ENCODE measurements at places on chromosomes 5 and 9.

GRCh38 chr9:75903785-75904360 lies 13.4 kb downstream of the PCSK5 start:
- DNase-seq: no peak

DNA sequence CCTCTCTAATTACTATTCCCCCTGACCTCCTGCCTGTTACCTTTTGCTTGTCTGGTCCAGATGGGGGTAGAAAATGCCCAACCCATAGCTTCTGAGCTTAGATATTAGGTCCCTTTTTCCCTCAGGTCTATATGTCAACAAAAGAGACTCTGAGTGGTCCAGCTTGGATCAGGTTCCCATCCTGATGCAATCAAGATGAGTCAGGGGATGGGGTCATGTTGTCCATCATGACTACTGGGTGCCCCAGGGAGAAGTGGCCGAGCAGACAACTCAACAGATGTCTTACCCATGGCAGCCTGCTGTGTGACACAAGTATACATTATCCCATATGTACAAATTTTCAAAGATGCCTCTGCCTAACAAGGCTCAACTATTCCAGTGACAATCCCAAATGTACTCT lies 9.1 kb upstream of the ANKH start:
- DNase-seq: no peak

- DNase-seq: no peak
Measured at GRCh38 chr9:130234340-130235260, 31.0 kb upstream of the HMCN2 start.

- DNase-seq: no peak
Measured at GRCh38 chr5:124654418-124654817, 92.0 kb downstream of the ZNF608 start.

GRCh38 chr5:86320266-86320665 lies 297.5 kb upstream of the COX7C start:
- DNase-seq: no peak

DNA sequence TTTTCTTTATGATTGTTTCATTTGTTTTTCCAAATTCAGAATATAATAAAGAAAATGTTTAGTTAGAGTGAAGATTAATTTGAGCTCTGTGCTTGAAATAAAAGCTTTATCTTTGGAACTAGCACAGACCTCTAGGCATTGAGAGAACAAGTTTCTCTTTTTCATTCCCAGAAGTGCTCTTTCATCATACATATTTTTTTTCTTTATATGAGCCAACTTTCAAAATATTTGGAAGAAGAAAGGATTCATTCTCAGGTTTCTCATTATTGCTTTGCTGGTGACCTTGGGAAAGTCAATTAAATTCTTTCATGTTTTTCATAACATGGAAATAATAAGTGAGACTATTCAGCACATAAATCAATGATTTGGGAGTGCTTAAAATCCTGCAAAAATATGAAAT lies 16.8 kb downstream of the CTXN3 start:
- no peak for DNase-seq

DNA sequence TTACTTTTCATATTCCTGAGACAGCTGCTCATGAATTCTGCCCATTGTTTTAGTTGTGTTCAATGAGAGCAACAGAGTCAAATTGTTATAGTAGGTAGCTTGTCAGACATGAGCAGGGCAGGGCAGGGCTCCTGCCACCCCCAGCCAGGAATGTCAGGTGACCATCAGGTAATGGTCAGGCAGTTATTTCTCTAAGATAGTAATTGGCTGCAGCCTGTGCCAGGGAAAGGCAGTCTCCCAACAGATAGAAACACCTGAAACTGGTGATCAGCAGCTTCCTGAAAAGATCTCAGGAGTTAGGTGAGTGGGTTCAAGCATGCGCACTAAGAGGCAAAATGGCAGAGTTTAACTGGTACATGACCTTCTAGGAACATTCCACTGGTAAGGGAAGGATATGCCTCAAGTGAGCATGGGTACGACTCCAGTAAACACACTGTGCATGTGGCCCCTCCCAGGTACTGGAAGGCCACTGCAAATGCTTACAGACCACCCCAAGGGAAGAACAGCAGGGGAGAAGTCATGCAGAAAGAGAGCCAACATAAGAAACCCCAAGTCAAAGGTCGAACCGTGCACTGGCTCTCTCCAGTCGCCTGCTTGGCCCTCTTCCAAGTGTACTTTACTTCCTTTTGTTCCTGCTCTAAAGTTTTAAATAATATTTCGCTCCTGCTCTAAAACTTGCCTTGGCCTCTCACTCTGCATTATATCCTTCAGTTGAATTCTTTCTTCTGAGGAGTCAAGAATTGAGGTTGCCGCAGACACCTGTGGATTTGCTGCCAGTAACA lies 25.1 kb downstream of the CARTPT start:
- no peak for DNase-seq

DNA sequence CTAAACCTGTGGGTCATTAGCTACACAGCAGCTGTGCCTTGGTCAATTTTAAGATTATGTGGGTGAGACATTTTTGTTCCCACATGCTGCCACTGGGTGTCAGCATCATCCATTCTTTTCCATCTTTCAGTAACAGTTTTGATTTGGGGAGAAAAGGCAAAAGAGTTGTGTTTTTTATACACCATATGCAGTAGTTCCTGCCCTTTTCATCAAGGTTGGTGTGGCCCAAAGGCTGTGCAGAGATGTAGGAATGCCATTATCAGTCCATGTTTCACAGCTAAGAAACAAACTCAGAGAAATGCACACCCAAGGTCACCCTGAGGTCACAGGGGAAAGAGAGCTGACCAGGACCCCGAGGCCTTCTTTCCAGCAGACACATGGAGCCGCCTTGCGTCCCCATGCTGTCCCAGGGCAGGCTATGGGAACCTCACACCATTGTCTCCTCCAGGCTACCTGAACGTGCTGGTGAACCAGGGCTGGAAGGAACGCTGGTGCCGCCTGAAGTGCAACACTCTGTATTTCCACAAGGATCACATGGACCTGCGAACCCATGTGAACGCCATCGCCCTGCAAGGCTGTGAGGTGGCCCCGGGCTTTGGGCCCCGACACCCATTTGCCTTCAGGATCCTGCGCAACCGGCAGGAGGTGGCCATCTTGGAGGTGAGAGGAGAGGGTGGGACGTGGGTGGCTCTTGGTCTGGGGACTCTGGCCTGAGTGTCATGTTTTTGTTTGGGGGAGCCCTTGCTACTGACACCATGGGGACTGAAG lies 27.8 kb upstream of the GRPEL2 start:
- peak; percentile 10 for DNase-seq

DNA sequence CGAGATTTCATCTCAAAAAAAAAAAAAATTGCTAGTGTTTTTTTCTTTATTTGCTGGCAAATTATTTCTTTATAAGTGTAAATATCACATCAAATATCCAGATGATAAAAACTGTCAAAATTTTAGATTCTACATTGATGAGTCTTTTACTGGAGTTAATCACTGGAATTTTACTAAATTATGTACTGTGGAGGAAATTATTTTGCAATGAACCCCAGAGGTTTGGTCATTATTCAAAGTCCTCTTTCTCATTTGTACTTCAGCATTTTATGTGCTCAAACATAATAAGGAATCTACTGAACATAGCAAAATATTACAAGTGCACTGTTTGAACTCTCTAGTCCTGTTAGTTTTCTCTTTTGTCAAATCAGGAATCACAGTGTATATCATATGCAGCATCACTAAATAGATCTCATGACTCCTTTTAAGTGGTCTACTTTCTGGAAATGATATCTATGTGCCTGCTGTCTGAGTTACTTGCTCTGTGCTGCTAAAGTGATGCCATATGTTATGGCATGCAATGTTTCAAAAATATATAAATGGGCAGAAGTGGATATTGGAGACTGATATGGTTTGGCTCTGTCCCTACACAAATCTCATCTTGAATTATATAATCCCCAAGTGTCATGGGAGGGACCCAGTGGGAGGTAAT lies 18.0 kb downstream of the OTULINL start:
- DNase-seq: no peak

DNA sequence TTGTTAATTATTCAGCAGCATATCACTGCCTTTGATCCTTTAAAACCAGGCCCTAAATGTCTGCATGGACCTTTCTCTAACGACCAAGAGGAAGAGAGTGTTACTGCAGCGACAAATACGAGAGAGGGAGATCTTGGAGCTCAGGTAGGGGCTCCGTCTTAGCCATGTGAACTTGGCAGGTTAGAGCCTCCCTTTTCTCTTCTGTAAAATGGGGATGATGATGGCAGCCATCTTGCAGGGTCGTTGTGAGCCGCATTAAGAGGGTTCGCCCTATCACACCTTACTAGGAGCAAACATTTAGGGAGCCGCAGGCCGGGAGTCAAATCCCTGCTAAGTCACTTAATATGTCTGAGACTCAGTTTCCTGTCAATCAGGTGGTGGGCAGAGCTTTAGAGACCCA lies 1.6 kb downstream of the ENG start:
- no peak for DNase-seq

DNA sequence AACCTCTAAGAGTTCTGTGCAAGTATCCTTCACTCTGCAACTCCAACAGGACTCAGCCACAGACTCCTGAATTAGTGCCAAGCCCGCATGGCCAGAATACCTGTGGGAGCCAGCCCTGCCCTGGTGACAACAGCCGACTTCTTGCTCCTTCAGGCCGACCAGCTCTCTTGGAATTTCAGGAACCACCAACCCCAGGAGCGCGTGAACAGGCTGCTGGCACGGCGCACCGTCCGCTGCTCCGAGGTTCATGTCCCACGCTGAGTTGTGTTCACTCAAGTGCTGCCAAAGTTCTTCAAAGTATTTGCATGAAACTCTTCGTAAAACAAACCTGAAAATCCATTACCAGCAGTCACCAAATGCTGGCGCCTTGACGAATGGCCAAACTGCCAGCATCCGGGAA lies 232.8 kb downstream of the NR2F1-AS1 start:
- DNase-seq: no peak

DNA sequence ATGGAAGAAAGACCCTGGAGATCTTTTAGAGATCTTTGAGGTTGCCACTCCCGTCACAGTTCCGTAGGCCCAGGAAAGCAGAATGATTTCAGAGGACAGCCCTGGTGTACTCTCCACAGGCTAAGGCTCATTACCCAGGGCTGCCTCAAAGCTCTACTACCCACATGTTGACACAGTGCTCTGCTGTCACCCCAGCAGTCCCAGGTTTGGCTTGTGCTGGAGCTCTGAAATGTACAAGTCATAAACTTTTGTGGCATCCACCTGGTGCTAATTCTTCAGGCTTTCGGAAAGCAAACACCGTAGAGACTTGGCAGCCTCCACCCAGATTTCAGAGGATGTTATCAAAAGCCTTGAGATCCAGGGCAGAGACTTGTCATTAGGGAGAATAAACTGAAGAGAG lies 136.5 kb downstream of the MTRR start:
- DNase-seq: no peak

- DNase-seq: no peak
Measured at GRCh38 chr5:147055850-147056566, 177.5 kb upstream of the PPP2R2B start.

DNA sequence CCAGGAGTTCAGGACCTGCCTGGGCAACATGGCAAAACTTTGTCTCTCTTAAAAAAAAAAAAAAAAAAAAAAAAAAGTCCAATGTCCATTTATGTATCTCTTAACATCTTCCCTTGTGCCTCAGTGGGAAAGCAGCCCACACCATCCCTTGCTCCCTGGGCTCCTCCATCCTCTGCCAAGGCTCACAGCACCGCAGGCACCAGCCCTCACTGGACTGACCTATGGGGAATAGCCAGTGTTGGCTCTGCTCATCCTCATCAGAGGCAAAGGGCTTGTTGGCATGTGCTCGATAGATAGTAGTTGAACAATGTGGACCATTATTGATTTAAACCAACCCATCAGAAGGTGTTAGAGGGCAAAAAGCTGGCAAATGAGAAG lies 61.8 kb upstream of the LRRTM2 start:
- no peak for DNase-seq
